ENCODE measurements at places on chromosomes 4 and X.

GRCh38 chr4:14916554-14917297 lies 85.6 kb upstream of the CPEB2 start:
- DNase-seq, result no peak

GRCh38 chr4:8727131-8727530 lies 134.6 kb downstream of the CPZ start:
- DNase-seq, result no peak

- no peak for DNase-seq
These were observed 141.5 kb downstream of the GLRA2 start for GRCh38 chrX:14670819-14671218.

- DNase-seq, result no peak
These were observed 103.5 kb downstream of the FIP1L1 start for GRCh38 chr4:53480909-53481308.

DNA sequence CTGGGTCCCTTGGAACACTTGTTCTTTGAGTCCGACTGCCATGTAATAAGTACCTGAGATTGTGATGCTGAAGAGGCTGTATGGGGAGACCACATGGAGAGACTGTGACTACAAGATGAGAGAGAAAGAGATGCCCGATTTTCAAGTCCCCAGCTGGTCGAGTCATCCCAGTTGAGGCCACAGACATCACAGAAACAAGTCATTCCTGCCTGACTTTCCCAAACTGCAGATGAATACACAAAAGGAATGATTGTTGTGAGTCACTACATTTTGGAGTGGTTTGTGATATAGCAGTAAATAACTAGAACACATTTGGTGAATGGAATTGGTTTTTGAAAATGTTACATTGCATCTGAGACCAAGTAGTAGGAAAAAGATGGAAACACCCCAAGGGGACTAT lies 9.0 kb upstream of the YIPF7 start:
- no peak for DNase-seq

GRCh38 chr4:7844594-7844991 lies 95.1 kb downstream of the AFAP1 start:
- no peak for DNase-seq

DNA sequence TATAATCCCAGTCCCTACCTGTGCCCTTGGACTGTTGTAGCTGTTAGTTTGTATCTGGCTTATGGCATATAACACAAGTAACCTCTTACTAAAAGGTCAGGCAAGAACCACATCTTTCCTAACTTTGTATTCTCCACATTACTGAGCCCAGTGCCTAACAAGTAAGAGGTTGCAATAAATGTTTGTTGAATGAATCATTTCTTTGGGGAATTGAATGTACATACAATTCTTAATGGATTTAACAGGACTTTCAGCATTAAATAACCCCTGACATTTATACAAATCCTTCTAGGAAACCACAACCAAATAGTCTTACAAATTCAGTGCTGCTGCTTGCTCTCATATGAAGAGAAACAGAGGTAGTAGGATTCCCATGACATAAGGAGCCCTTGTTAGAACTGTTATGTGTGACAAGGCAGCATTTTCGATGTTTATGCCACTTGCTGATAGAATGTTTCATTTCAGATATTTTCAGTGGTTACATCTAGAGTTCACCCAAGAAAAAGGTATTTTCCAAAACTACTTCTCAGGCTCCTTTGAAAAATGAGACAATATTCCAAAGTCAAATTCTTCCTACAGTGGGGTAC lies 62.0 kb downstream of the MBNL3 start:
- no peak for DNase-seq

DNA sequence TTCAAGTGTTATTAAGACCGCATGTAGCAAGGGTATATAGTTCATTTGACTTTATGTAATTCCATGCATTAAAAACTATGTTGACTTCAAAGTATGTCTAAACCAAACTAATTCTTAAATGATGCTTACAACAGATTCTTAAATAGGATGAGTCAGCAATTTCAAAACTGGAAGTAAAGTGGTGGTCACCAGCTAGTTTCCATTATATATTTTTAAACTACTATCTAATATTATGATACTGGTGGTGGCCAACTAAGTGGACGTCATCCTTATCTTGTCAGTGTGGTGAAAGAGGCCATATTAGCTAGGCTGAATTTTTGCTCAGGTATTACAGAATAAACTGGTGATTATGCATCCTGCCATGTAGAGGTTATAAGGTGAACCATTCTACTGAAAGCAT lies 1.2 kb downstream of the IL15 start:
- DNase-seq, result no peak

DNA sequence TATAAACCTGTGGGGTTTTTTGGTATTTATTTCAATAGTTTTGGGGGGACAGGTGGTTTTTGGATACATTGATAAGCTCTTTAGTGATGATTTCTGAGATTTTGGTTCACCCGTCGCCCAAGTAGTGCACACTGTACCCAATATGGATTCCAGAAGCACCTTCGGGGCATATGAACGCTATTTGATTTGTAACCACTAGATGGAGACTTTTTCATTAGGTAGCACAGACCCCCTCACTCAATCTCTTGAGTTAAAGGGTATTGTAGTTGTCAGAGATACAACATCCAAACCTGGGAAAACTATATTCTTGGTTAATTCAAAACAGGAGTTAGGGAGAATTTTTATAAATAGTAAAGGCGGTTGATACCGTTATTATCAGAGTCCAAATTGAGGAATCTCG lies 79.8 kb downstream of the SPANXN3 start:
- DNase-seq, result no peak

DNA sequence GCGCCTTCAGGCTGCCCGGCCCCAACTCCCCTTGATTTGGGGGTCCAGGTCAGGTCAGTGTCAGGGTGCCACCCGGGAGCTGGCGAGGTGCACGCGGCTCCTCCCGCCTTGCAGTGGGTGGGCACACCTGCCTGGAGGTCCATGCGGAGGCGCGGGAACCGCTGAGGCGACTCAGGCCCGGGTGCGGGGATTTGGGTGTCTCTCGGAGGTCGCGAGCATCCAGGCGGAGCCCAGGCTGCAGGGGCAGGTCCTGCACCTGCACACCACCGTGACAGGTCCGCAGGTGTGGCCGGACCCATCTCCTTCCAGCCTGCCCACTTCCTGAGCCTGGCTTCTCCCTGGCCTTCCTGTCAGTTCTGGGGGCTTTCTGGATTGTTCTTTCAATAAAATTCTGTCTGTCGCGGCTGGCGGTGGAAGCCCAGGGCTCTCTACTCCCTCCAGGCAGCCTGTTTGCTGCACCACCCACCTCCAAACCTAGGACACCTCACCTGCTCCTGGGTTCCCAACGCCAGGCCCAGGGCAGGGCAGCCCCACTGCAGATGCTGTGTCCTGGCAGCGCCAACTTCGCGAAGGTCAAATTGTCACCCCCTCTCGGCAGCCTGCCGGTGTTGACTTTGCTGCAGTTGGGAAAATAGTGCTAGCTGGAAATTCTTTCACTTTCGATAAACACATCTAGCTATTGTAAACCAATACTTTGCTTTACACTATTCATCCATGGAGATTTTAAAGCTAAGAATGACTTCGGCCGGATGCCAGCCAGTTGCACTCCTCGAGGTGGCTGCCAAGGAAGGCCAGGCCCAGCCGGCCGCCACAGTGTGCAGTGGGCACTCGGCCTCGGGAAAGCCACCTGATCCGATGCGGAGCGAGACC lies 35.9 kb downstream of the FGFRL1 start:
- DNase-seq, result peak; percentile 46

DNA sequence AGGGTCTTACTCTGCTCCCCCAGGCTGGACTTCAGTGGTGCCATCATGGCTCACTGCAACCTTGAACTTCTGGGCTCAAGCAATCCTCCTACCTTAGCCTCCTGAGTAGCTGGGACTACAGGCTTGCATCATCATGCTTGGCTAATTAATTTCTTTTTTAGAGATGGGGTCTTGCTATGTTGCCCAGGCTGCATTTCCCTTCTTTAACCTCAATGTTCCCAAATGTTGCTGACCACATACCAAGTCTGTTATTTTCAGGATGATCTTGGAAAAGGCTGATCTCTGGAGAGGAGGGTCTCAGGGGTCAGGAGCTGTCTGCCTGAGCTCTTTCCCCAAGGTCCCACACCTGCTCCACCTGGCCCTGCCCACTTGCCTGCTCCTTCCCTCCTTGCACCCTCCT lies 13.0 kb downstream of the CACNA1F start:
- DNase-seq, result no peak

Data from right kidney (tissue), 9 donors.